ENCODE measurements at places on chromosomes 4 and X. TPM values are rescaled to one million over a fixed set of nuclear protein-coding genes. Genes with fewer than 3 reads are reported as not detected.

NPNT gene
- total RNA-seq: 0.09 TPM

ADH1A gene
- total RNA-seq: not detected

BST1 gene
- total RNA-seq: 49.0 TPM

KIT gene
- total RNA-seq: 12.9 TPM

TTC29 gene
- total RNA-seq: not detected
